ENCODE measurements at places on chromosomes 3 and 15.

- peak; percentile 75 for DNase-seq
Observed at GRCh38 chr3:102225407-102226132, 209.2 kb upstream of the ZPLD1 start.

DNA sequence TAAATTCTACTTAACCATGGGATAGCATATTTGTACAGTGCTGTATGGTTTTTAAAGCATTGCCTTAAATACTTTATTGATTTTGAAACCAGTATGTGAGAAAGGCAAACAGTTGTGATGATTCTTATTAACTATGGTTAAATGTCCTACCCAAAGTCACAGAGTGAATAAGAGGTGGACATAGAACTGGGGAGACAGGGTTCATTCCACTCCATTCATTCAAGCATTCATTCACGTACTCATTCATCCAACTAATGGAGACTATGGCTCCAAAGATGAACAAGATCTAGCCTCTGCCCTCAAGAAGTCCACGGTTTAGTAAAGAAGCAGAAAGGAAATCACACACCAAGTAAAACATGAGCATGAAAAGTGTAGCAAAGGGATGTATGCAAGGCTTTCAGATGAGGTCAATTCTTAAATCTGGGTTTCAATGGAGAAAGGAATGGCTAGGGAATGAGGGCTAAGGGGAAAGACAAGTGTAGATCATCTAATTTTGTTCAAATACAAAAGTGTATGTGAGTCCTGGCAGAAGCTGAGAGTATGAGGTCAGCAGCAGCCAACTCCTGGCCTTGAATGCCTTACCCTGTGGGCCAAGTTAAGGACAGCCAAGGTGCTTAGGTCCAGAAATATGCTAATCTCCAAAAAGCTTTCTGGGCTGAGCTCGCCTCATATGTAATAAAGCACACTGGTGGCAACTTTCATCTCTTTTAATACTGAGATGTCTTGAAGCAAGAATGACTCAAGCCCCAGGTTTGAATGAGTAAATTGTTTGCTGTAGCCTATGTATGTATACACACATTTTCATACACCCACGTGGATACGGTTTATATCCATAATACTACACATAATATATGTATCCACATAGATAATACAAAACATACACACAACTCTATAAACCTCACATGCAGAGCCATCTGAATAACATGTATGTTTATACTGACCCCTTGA is 4.3 kb downstream of the TNIK start:
- no peak for DNase-seq

- DNase-seq = no peak
Observed at GRCh38 chr3:185778094-185778493, 46.7 kb downstream of the IGF2BP2 start.

GRCh38 chr3:64457811-64458210 is 230.0 kb downstream of the ADAMTS9 start:
- no peak for DNase-seq

GRCh38 chr3:46942481-46943236 is 33.9 kb downstream of the CCDC12 start:
- no peak for DNase-seq
